ENCODE measurements at places on chromosomes 3 and 15.
A peak's percentile ranks its signal among the peaks of the same experiment; 100 is the strongest.

- no peak for DNase-seq
These were observed 44.8 kb downstream of the OPA1 start for GRCh38 chr3:193637831-193638230.

- DNase-seq: no peak
These were observed 398.3 kb upstream of the ATP10A start for GRCh38 chr15:26261413-26261812.

DNA sequence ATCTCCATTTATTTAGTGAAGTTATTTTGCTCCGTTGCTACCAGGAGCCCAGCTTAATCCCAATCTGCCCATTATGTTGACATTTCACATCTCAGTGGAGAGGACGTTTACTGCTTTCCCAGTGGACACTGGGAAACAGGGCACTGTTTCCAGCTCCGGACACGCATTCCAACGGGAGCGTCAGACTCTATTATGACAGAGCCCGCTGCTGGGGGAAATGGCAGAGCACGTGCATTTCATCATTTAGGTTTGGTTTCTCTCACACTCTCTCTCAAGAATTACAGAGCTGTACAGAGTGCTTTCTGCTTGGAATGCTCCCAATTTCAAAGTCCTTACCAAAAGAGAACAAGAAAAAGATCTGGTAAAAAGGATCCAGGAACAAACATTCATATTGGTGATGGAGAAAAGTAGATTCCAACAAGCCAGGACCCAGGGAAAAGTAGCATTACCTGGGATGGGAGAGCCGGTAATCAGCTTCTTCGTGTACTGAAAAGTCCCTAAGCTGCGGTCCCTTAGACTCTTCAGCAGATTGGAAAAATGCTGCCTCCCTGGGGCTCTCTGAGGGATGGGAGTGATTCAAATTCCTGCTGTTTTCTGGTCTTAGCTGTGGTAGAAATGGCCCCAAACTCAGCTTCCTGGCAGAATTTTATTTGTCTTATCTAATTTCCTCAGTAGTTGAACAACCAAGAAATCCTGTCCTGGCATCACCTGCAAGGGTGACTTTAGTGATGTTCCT is 136.0 kb upstream of the THBS1 start:
- DNase-seq: no peak

DNA sequence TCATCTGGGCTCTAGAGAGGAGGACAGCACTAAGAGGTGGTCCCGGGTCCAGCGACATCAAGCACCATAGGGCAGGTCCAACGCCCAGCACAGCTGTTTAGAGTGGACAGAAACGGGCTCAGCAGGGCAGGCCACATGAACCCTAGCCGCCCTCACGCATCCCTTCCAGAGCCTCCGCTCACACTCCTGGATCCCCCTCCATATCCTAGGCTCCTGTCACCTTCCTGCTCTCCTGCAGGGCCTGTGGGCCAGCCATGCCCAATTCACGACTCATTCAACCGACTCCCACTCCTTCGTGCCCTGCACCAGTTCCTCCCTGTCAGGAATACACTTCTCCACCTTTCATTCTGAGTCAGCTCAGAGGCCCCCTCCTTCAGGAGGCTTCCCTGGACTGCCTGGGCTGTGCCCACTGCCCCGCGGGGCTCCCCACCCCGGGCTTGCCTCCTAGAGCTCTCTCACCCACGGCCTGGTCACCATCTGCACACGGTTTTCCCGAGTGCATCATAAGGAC is 90.2 kb downstream of the LINGO1 start:
- DNase-seq: no peak

- DNase-seq: no peak
These were observed 241.0 kb upstream of the GBE1 start for GRCh38 chr3:82002491-82002890.

DNA sequence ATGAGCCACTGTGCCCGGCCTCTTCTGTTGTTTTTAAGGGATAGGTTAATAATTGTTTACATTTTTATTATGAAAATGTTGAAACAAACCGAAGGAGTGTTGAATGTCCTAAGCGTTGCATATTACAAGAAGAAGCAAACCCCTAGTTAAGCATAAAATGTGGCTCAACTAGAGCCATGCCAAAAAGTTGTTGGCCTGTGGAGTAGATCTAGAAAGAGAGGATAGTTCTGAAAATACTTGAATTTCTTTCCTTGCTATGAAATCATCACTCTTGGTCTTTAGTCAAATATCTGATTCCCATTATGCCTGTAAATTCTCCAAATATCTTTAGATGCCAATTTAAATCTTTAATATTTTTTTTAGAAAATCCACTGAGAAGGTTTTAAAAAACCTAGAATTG is 12.8 kb downstream of the RBP2 start:
- DNase-seq: no peak

- DNase-seq: no peak
These were observed 93.2 kb upstream of the ARHGEF3 start for GRCh38 chr3:56894881-56895431.

DNA sequence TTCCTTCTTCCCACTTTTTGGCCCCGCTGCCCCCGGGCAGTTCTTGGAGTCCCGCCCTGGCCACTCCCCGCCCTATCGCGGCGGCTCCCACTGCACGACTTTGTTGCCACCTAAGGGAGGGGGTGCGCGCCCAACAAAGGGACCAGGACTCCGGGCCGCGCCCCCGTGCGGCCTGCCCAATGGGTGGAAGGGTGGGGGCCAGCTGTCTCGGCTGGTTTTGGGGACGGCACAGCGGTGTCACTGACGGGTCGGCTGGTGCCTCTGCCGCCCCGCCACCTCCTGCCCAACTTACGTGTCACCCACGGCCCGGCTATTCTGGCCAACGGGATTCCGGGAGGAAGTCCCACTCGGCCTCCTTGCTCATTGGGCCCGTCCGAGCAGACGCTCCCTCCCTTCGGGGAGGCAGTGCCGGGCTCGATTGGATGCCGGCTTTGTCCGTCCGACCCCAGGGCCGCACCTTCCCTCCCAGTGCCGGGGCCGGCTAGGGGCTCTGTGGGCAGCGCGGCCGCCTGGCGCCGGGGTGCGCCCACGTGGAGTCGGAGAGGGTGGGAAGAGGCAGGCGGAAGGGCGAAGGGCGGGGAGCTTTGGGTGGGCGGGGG is at the start of gene GOLIM4:
Gene GOLIM4, minus strand, starts transcription at position 314 of the 599 bp plus-strand sequence. CDS start 639 bp downstream, outside the sequence.
- DNase-seq: peak; percentile 29

DNA sequence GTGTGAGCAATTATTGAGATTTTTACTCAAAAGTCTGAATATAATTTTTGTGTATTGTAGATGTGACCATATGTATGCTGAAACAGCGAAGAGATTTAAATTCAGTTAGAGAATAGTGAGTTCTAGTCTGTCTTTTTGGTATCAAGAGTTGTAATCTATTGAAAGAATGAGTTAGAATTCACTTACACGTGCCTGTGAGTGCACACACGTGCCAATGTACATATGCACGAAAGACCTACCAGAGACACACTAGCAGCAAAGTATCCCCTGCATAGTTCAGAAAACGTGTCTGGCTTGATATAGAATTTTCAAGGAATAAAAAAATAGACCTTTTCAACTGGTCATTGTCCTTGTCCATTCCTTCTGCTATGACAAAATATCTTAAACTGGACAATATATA is 64.8 kb upstream of the BHLHE40 start:
- DNase-seq: no peak

DNA sequence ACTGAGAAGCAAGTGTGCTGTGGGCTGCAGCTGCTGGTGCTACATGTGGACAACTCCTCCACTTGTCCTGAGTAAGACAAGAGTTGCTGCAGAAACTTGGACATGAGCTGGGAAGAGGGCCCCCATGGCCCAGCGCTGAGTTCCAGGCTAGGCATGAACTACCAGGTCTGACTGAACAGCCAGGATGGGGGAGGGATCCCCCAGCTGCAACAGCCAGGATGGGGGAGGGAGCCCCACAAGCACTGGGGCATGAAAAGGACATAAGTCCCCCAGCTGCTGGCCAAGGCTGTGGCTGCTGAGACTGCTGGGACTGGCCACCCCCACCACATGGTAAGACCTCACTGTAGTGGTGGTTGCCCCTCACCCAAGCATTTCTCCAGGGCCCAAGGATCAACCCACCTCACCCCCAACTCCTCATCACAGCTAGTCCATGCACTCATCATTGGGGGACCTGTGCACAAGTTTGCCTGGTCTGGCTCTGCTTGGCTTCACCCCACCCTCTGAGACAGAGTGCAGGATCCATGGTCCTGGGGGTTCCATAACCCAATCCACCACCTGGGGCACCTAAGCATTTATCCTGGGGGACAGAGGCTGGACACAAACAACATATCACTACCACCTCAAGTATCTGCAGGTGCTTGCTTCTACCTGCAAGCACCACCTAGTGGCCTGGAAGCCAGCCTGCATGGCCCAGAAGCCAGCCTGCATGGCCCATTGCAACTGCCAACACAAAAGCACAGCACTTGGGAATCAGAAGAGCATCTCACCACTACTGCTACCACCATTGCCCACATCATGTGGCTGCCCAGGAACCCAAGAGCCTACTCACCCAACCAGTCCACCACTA is 84.5 kb upstream of the STT3B start:
- no peak for DNase-seq

DNA sequence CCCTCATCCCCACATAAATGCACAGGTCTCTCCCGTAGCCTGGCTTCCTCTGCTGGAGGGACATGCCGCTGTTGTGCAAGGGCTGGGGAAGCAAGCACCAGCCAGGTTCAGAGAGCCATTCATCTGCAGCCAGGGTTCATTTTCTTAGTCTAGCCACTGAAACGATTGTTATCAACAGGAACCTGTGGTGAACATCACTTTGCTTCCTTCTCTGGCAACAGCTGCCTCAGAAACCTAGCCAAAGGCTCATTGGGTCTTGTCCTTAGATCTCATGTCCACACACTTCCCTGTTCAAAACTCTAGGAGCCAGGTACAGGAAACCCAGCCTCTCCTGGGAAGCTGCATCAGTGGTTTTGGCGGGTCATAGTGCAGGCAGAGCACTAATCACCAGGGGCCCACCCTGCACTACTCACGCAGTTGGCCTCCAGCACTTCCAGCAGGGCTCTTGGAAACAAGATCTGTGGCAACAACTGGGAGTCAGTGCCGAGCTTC is 47.0 kb downstream of the OXNAD1 start:
- no peak for DNase-seq

- no peak for DNase-seq
These were observed 5.8 kb upstream of the MANF start for GRCh38 chr3:51379301-51379700.

GRCh38 chr3:170636400-170636973 is 50.6 kb upstream of the SLC7A14 start:
- DNase-seq: no peak

- no peak for DNase-seq
These were observed 12.7 kb downstream of the HMCES start for GRCh38 chr3:129291236-129291886.

GRCh38 chr15:39327005-39327730 is 253.7 kb upstream of the THBS1 start:
- no peak for DNase-seq

DNA sequence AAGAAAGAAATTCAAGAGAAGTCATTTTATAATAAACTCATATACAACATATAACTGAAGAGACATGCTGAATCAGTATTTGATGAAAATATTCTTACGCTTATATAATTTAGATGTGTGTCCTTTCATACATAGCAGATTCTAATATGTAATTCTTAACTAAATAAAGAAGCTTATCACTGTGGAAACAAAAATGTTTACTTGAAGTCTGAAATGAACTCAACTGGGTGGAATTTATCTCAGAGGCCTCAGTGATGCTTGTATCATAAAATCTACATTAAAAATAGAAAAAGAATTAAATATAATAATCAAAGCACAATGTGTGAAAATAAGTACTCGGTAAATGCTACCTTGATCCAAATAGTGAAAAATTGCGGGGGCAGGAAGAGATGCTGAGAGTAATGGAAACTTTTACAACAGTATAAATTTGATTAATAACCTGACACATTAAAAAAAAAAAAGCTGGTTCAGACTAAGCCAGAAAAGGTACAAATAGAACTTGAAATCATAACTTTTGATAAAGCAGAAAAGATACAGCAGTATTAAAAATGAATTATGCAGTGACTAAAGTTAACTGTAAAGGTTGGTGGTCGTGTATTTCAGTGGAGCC is 12.0 kb upstream of the CBLB start:
- DNase-seq: no peak

- DNase-seq: no peak
These were observed 107.0 kb downstream of the RPLP1 start for GRCh38 chr15:69559440-69560190.

DNA sequence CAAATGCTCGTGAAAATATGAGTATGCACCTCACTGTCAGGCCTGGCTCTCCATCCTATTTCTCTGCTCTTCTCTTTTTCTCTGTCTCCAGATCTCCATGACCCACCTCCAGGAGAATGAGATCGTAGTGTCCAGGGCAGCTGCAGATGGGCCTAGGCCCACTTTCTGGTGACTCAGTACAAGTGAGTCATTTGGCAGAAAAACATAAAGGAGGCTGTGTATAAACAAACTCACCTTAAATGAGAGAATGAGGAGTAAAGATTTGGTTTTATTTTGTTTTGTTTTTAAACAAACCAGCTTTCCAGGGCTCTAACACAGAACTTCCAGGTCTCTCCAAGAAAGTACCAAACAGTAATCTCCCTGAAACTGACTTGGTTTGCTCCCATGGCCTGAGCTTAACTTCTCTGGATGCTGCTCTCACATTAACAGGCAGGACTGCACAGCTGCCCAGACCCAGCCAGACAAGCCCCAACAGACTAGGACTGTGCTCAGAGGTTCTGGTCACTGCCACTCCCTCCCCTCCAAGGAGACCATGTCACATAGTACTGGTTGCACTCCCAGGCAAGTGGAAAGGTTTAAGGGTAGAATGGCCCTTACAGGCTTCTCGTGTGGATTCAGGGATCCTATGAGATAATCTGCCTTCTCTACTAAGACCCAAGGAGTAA is 1.5 kb upstream of the HEG1 start:
- no peak for DNase-seq

DNA sequence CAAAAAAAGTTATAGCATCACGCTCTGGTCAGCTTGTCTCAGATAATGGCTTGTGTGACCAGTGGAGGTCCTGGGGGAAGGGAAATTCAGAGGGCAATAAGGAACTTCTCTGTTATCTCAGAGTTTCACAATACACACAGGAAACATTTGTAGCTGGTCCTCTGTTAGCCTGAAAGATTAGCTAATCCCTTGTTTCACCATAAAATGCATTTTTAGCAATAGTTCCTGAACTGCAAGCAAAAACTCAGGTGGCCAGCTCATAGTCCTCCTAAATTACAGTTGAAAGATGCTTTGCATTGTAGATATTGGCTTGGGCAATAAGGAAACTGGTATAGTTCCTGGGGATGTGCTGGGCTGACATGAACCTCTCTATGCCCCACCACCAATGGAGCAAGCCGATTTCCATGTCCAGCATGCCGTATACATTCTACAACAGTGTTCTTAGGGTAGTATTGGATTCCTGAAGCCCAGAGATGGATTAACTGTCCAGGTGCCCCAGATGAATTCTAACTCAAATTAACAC is 141.5 kb upstream of the TBL1XR1 start:
- no peak for DNase-seq

GRCh38 chr3:171809611-171809860 is 747 bp downstream of the PLD1 start:
- DNase-seq: no peak

All from stimulated activated CD8-positive, alpha-beta memory T cell treated with anti-CD3 and anti-CD28 coated beads, Interleukin-7, amount 100 ng/mL, for 24 hours (primary cell).